Stimulated activated CD4-positive, alpha-beta T cell treated with anti-CD3 and anti-CD28 coated beads, Interleukin-1b, Interleukin-23, amount 100 ng/mL, for 4 hours (primary cell): ENCODE measurements at places on chromosomes 5 and 9.

- DNase-seq, result peak; percentile 75
Measured at GRCh38 chr9:112793213-112793810, 42.8 kb downstream of the SNX30 start.

DNA sequence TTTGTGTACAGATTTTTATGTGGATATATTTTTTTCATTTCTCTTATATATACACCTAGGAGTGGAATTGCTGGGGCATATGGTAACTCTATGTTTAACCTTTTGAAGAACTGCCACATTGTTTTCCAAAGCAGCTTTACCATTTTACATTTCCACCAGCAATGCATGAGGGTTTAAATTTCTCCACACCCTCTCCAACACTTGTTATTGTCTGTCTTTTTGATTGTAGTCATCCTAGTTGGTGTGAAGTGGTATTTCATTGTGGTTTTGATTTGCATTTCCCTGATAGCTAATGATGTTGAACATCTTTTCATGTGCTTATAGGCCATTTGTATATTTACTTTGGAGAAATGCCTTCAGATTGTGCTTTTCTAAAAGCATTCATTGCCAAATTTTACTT, 39.1 kb downstream of the YTHDC2 start:
- DNase-seq, result no peak

- no peak for DNase-seq
Measured at GRCh38 chr9:70679845-70680244, 265.4 kb upstream of the KLF9 start.

DNA sequence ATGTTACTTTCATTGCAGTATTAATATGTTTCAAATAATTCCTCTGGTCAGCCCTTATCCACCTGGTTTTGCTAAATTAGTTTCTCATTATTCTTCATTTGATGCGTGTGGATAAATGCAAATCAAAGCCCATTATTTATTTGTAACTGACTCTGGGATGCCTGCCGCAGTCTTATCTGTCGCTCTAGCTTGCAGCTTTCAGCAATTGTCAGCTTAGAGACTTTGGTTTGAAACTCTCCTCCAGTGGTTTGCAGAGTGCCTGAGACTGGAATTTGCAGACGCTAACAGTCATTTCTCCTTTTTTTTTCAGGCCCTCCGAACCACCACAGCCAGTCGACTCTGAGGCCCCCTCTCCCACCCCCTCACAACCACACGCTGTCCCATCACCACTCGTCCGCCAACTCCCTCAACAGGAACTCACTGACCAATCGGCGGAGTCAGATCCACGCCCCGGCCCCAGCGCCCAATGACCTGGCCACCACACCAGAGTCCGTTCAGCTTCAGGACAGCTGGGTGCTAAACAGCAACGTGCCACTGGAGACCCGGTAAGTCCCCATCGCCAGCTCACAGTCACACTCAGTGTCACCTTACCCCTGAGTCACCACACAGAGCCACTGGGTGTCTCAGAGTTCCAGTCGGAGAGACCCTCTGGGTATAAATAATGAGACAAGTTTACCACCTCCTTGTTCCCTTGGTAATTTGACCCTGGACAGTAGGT, 339.0 kb upstream of the WWC1 start:
- no peak for DNase-seq

DNA sequence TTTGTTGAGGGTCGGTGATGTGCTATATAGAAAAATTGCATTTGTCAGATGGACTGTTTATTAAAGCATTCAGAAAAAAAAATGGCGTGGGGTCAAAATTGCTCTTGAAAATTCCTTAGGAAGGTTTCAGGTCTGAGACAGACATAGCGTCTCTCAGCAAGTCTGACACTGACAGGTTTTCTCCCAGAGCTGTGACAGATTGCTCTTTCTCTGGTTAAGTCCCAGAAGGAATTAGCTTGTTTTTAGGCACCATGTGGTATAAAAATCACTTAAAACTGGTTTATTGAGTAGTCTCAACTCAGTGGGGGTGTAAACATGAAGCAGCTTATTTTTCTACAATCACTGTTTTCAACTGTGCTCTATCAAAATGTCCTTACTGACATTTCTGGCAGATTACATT, 1379.8 kb downstream of the MAT2B start:
- no peak for DNase-seq

GRCh38 chr5:36452424-36453006, 150.8 kb upstream of the RANBP3L start:
- no peak for DNase-seq
